Breast epithelium (tissue), 4 donors: ENCODE measurements at places on chromosomes 4 and X.

DNA sequence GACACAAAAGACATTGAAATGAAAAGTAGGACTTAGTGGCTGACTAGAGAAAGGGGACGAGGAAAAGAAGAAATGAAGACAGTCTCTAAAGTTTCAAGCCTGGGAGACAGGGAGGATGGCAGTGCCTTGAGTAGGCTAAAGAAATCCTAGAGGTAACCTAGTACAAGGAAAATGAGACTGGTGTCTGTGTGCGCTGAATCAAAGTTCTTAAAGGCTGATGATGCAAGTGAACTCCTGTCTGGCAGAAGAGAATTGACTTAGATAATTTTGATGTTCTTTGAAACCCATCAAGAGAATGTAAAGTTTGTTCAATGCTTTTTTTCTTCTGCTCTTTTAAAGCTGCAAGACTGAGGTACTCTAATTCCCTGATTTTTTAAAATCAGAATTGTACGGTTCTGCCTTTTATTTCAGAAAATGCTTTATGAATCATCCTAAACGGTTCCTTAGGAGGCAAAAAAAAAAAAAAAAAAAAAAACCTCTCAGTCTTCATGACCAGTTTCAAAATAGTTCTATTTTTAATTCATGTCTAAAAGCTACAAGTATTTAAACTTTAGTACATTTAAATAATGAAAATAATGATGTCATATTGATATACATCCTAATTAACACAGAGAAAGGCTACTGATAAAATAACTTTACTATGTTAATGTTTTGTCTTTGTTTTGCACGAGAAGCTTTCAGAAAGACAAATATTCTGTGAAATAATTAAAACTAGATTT lies 189.8 kb downstream of the PPP3CA start:
- DNase-seq = no peak

DNA sequence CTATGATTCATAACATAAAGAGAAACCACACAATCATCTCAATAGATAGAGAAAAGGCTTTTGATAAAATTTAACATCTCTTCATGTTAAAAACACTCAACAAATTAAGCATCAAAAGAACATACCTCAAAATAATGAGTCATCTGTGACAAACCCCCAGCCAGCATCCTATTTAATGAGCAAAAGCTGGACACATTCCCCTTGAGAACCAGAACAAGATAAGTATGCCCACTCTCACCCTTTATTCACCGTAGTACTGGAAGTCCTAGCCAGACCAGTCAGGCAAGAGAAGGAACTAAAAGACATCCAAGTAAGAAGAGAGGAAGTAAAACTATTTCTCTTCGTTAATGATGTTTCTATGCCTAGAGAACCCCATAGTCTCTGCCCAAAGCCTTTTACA lies 507.2 kb downstream of the PABPC4L start:
- DNase-seq = no peak

DNA sequence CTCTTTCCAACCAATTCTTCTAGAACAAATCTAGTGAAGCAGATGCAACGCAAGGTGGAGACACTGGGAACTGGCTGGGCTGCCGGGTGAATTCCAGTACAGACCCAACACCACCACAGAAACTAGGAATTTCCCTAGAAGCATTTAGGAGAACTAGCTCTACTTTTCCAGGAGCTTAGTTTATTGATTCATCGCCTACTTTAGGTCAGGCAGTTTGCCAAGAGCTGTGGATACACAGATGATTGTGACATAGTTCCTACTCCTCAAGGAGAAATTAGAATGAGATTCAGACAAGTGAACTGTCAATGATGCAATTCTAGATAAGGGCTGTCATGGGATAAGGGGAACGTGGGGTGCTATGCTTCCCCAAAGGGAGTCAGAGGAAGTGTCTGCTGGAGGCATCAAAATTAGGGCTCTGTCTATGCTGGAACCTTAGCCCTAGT lies 350.0 kb downstream of the CAMK2D start:
- DNase-seq = peak; percentile 24

DNA sequence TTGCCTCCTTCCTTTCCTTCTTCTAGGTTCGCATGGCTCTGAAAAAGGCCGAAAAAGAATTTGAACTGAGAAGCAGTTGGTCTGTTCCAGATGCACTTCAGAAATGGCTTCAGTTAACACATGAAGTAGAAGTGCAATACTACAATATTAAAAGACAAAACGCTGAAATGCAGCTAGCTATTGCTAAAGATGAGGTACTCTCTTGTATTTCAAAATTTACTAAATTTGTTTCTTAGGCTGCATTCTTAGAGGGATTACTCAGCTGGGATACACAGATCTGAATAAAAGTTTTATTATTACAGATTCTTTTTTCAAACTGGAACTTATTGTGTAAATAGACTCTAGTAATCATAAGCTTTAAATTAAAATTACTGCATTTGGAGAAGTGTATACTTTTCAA lies 146.9 kb downstream of the STIM2 start:
- DNase-seq = no peak

DNA sequence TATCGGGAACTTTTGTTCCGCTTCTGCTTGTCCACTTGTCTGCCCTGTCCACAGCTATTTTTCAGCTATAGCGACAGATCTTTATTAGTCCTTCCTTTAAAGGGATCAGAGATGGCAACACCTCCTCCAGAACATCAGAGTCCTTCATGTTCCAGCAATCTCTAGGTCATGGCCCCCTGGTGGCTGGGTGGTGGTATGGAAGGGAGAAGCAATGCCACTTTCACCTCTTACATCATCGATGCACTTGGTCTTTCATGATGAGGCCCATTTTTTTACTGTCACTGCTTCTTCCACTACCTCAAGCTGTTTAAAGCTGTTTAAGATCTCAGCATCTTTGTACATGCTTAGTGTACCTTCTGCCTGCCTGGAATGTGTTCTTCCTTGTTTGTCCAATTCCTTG lies 106.7 kb downstream of the ARHGAP6 start:
- no peak for DNase-seq

GRCh38 chrX:101062176-101062575 lies 10.3 kb upstream of the TRMT2B start:
- DNase-seq = no peak
